Stimulated activated CD8-positive, alpha-beta memory T cell treated with anti-CD3 and anti-CD28 coated beads, Interleukin-4, amount 100 ng/mL, for 1 hour (primary cell): ENCODE measurements at places on chromosomes 7 and 10.

DNA sequence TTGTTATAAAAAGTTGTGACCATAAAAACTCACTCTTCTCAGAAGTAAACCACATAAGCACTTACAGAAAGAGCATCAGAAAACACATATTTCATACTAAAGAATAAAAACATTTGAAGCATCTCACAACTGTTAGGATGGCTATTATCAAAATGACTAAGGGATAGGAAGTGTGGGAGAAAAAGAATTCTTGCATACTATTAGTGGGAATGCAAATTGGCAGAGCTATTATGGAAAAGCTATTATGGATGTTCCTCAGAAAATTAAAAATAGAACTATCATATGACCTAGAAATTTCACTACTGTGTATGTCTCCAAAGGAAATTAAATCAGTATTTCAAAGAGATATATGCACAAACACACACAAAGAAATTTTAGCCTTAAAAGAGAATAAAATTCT, 25.2 kb upstream of the POT1 start:
- no peak for DNase-seq

- no peak for DNase-seq
Measured at GRCh38 chr7:112010994-112011393, 195.2 kb downstream of the DOCK4 start.

DNA sequence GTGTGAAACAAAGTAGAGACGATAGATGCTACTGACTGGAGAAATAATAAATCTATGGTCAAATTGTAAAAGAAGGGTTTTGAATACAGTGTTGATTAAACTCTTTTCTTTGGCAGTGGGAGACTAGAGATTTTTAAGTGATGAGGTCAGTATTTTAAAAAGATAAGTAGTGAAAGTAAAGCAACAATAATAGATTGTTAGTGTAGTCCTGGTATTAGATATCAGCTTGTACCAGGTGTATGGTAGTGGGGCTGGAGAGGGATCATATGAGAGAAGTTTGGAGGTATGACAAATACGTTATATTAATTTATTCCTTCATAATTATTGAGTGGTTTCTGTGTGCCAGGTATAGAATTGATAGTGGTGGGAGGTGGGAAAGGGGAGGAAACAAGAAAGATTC, 25.2 kb downstream of the PHTF2 start:
- no peak for DNase-seq

DNA sequence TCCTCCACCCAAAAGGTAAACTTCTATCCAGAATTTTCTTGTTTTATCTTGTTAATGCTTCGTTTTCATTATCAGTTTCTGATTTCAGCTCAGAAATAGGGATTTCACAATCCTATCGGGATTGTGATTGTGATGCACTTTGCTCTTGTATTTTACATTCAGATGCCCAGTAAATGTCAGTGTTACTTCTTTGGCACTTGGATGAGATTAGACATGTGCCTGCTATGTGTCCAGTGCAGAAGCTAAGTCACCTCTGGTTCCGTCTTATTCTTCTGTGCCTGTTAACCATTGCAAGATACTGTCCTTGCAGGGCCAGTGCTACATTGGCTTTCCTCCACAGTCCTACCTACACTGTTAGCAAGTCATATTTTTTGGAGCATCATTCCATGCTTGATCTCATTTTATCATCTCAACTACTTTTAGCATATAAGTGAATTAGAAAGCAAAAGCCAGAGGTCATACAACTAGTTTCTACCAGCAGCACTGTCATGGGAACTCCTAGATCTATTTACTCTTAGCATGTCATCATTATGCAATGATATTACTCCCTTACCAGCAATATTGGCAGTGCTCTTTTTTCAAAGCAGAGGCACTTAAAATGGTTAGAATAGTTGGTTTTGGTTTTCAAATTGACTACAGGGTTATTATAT, 26.7 kb downstream of the ZNF277 start:
- DNase-seq = no peak

DNA sequence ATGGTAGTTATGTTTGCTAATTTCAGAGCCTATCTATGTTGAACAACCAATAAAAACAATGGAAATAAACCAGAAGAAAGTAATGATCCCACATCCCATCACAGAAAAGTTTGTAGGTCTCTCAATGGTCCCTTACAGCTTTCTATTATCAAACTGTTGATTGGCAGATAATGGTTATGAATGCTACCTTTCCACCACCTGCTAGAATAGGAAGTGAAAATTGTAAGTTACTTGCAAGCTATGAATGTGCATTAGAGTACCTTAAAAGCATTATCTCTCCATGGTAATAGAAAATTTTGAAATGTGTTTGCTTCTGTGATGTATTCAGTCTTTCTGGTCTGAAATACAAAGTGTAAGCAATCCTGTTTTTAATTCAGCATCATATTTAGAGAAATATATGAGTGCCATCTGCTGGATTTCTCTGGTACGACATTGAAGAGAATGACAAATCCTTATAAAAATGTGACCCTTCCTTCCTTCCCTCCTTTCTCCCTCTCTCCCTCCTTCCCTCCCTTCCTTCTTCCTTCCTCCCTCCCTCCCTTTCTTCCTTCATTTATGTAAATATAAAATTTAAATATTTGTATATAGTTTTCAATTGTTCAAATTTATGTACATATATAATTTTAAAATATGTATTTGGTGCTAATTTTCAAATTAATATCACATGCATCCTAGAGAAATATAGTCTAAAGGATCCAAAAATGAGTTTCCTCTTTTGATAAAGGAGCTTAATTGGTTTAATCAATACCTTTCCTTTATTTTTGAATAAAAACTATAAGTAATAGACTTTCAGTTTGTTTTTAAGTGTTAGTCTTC, 41.4 kb upstream of the PNLIPRP3 start:
- DNase-seq = no peak

- no peak for DNase-seq
Measured at GRCh38 chr7:125529249-125529648, 599.6 kb upstream of the POT1 start.

- no peak for DNase-seq
Measured at GRCh38 chr7:55486192-55486590, 86.1 kb downstream of the VOPP1 start.

DNA sequence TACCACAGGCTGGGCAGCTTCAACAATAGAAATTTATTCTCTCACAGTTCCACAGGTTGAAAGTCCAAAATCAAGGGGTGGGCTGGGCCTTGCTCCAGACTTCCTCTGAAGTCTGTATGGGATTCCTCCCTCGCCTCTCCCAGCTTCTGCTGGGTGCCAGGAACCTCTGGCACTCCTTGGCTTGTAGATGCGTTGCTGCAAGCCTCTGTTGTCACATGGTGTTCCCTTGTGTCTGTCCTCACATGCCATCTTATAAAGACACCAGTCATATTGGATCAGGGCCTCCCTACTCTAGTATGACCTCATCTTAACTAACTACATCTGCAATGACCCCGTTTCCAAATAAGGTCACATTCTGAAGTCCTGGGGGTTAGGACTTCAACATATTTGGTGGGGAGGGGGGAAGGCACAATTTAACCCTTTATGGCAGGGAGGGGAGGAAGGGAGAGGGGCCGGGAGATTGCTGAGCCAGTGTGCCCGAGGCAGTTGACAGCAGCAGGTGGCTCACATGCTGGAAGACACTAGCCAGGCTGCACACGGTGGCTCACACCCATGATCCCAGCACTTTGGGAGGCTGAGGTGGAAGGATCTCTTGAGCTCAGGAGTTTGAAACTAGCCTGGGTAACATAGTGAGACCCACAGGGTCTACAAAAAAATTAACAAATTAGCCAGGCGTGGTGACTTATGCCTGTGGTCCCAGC, 18.8 kb downstream of the ZNF282 start:
- DNase-seq = no peak

DNA sequence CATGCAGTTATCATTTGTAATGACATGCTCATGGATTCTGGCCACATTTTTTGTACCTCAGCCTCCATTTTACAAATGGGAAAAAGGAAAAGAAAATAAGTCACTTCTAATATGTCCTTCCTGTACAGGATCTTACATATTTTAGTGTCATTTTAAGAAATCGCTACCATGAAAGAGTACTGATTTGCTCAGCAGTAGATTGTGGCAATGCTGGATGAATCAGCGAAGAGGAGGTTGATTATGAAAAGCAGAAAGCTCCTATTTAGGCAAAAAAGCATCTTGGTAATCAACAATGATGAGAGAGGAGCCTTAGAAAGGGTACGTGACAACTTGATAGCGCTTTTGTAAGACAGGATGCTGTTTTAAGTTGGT, 522.9 kb downstream of the PARD3 start:
- DNase-seq = no peak

GRCh38 chr7:106744563-106745091, 83.7 kb upstream of the CCDC71L start:
- no peak for DNase-seq

DNA sequence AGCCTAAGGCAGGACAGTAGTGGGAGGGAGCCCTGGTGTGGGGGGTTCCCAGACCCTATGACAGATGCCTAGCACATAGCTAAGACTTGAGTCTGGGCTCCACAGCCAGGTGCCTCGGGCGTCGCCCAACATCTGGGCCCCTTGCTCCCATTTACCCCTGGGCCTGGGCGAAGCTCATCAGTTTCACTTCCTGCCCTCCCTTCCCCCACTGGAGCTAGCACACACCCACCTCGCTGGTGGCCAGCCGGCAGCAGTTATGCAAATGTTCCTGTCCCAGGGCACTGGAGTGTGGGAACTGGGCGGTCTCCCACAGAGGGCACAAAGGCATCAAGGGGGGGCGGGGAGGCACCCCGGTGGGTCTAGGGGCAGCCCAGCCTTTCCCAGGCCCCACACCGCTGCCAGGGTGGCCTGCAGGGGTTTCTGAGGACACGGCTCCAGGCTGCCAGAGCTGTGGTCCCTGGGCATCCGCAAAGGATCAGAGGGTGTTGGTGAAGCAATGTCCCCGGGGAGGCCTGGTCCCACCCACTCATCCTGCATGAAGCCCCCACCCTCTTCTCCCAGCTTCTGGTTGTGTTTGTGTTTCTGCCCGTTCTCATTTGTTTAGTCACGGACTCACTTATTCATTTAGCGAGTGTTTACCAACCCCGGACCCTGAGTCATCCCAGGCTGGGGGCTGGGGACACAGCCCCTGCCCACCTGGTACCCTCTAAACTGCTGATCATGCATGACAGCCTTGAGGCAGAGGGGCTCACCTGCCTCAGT, 20.4 kb downstream of the SH2B2 start:
- no peak for DNase-seq

DNA sequence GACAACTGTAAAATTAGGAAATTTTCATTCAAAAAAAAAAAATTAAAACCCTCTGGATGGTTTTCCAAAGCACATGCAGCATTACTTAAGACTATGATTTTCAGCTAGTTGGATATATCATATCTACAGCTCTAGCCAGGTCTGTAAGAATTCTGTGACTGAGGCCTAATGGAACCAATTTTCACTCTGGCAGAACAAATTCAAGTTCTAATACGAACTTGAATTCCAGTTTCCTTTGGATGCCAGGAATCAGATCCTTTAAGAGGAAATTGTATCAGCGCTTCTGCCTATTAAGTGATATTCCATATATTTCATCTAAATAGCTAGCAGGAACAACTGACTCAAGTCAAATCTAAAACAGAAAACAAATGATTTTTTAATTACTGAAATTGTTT, 34.8 kb downstream of the SKIDA1 start:
- no peak for DNase-seq
